GM12878 (cell line): ENCODE measurements at places on chromosomes 5 and 9. TPM values are rescaled to one million over a fixed set of nuclear protein-coding genes. Genes with fewer than 3 reads are reported as not detected.

- no peak for DNase-seq
- no peaks in the 10 kb centered on the region for H3K27me3 ChIP-seq
- H3K4me1 ChIP-seq: no peaks in the 10 kb centered on the region
- no peak overlapping the region for H3K27ac ChIP-seq
- no peaks in the 10 kb centered on the region for H3K36me3 ChIP-seq
Observed at GRCh38 chr5:11903121-11903613, 1.1 kb downstream of the CTNND2 start.

GRCh38 chr5:89260254-89260653 is 377.3 kb upstream of the MEF2C start:
- H3K4me3 ChIP-seq: no peak overlapping the region
- no peak for DNase-seq
- no peaks in the 10 kb centered on the region for H3K27me3 ChIP-seq
- H3K4me1 ChIP-seq: no peaks in the 10 kb centered on the region

- no peaks in the 10 kb centered on the region for H3K36me3 ChIP-seq
- peaks cover 3% of the 10 kb centered on the region; the same call in 1 of the 2 replicates for H3K4me1 ChIP-seq
- DNase-seq: no peak
- H3K4me3 ChIP-seq: peak overlapping the region; percentile 95
- H3K27me3 ChIP-seq: no peaks in the 10 kb centered on the region
- H3K27ac ChIP-seq: peak overlapping the region; percentile 1
Observed at GRCh38 chr5:36878392-36879082, 2.0 kb downstream of the NIPBL start.

- H3K4me1 ChIP-seq: peaks cover 6% of the 10 kb centered on the region; the same call in 1 of the 2 replicates
- no peaks in the 10 kb centered on the region for H3K27me3 ChIP-seq
- no peak overlapping the region for H3K4me3 ChIP-seq
- DNase-seq: no peak
- no peak overlapping the region for H3K27ac ChIP-seq
Observed at GRCh38 chr5:102765350-102765749, 10.2 kb downstream of the PAM start.

- H3K4me3 ChIP-seq: no peak overlapping the region
- no peak overlapping the region for H3K27ac ChIP-seq
- no peaks in the 10 kb centered on the region for H3K36me3 ChIP-seq
- no peaks in the 10 kb centered on the region for H3K27me3 ChIP-seq
- no peaks in the 10 kb centered on the region for H3K4me1 ChIP-seq
Observed at GRCh38 chr9:18596920-18597319, 123.0 kb downstream of the ADAMTSL1 start.

DNA sequence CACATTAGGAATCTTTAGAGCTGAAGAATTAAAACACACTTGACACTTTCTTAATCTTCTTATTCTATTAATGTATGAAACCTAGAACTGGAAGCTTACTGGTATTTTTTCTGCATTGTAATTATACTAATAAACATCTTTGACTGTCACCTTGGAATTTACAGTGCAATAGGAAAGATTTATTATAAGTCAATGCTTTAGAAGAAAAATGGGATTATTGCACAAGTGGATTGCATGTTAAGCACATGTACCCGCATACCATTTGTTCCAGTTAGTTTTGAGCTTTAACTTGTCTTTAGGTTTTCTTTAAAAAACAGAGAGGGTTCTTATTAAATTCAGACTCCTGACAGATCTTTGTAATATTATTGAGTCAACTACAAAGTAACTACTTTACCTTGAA is 278.5 kb downstream of the CCDC171 start:
- no peak for DNase-seq
- no peaks in the 10 kb centered on the region for H3K36me3 ChIP-seq
- H3K4me3 ChIP-seq: no peak overlapping the region

DNA sequence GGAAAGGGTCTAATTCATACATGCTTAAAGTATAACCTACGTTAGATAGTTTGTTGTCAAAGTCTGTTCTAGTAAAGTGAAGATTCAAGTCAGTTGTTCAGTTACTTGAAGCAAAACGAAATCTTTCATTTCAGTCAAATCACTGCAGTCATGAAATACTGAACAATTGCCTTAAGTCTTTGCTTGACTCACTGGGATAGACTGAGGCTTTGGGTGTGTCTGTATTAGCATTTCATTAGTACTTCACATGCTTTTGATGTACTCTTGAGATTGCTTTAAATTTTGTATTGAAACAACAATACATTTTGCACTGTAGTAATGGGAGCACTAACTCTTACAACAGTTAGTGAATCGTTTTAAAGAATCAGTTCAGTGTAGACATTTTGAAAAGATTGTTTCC is 4.0 kb upstream of the CMYA5 start:
- DNase-seq: no peak
- no peak overlapping the region for H3K27ac ChIP-seq
- peaks cover 4% of the 10 kb centered on the region for H3K36me3 ChIP-seq
- H3K4me1 ChIP-seq: no peaks in the 10 kb centered on the region

DNA sequence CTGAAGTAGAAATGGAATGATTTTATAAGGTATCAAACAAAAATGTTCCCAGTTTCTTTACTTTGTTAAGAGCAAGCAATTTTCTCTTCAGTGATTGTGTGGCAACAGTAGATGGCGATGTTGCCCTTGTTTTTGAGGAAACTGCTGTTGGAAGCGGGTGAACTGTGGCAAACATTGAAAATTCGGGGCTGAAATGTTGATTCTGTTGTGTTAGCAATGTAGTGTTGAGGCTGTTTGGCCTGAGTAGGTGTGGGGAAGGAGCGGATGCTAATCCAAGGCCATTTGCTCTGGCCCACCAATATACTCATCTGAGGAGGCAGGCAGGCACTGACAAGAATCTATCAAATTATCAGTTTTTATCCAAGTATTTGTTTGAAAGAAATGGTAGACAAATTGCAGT is 129.8 kb downstream of the SLC12A2 start:
- H3K4me1 ChIP-seq: no peaks in the 10 kb centered on the region
- H3K27ac ChIP-seq: no peak overlapping the region
- H3K27me3 ChIP-seq: no peaks in the 10 kb centered on the region
- no peak for DNase-seq
- H3K4me3 ChIP-seq: no peak overlapping the region

- no peaks in the 10 kb centered on the region for H3K4me1 ChIP-seq
- DNase-seq: no peak
- H3K27ac ChIP-seq: no peak overlapping the region
- no peak overlapping the region for H3K4me3 ChIP-seq
- no peaks in the 10 kb centered on the region for H3K27me3 ChIP-seq
Observed at GRCh38 chr5:150573867-150574817, 66.2 kb downstream of the NDST1 start.

DNA sequence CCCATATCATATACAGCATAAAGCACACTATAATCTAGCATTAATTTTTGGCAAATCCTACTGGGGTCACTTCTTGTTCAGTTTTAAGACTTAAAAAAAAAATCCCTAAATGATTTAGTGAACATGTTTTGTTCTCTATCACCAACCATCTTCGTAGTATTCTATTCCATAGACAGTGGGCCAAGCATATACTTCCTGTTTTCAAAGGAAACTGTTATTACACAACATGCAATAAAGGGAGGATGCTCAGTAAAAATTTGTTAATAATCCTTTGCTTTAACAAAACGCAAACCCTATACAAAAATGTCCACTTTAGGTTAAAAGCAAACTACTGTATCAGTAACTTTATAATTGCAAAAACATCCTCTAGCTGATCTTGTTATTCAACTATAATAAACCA is 13.0 kb downstream of the CCNH start:
- H3K4me1 ChIP-seq: no peaks in the 10 kb centered on the region
- no peak for DNase-seq
- peaks cover 3% of the 10 kb centered on the region for H3K36me3 ChIP-seq
- no peaks in the 10 kb centered on the region for H3K27me3 ChIP-seq

- H3K27me3 ChIP-seq: no peaks in the 10 kb centered on the region
- H3K4me1 ChIP-seq: no peaks in the 10 kb centered on the region
- H3K36me3 ChIP-seq: no peaks in the 10 kb centered on the region
- DNase-seq: no peak
- no peak overlapping the region for H3K27ac ChIP-seq
Observed at GRCh38 chr5:179422213-179422855, 77.1 kb upstream of the ADAMTS2 start.

DNA sequence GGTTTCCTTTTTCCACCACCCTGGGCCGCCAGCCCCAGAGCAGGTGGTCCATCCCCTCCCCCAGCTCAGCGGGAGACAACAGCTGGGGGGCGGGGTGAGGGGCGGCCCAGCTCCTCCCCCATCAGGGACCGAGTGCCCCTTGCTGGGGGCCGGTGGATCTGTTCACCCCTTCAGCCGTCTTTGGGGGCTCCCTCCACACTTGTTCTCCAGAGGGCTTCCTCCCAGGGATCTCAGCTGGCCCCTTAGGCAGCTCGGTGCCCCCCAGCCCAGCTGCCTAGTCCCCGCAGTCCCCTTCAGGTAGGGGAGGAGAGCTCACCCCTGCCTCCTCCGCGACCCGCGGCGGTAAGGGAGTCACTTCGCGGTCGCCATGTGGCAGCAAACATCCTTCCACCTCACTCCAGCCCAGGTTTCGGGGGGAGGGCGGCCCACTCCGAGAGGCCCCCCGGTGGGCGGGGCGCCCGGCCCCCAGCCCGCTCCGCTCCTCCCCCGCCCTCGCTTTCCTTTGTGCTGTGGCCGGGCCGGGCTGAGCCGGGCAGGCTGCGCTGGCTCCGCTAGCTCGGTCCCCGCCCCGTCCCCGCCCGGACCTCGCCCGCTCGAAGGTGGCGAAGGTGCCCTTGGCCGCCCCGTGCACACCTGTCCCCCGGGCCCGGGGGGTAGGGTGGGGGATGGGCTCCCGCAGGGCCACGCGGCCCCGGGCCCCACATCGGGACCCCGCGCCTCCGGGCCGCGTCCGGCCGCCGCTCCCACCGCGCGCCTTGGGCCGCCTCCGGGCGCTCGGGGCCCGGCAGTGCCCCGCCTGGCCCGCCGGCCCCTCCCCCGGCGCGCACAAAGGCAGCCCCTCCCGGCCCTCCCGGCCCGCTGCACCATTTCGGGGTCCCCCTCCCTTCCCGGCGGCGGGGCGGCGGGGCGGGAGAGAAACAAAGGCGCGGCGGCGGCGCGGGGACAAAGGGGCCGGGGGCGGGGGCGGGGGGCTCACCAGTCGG is 683 bp downstream of the DBN1 start:
- no peak for DNase-seq
- peak overlapping the region; percentile 2; the same call in 1 of the 2 replicates for H3K27ac ChIP-seq
- H3K4me1 ChIP-seq: peaks cover 12% of the 10 kb centered on the region
- H3K36me3 ChIP-seq: no peaks in the 10 kb centered on the region

- H3K36me3 ChIP-seq: no peaks in the 10 kb centered on the region
- no peaks in the 10 kb centered on the region for H3K4me1 ChIP-seq
- no peak overlapping the region for H3K4me3 ChIP-seq
- no peak overlapping the region for H3K27ac ChIP-seq
Observed at GRCh38 chr9:79800578-79800977, 228.8 kb downstream of the TLE4 start.

DNA sequence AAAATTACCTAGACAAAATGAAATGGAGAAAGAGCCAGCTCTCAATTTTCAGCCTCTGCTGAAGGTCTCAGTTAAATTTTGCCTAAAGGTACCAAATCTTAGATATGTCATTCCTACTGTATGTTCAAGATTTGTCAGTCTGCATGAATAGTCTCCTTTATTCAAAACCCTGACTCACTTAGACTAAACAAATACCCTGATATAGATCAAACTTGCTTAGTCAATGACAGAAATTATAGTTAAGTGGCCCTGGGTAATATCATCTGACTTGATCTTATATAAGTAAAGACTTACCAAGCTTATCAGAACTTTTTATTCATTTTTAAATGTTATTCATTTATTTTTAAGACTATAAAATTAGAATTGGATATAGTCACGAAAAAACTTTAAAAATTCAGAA is 12.2 kb downstream of the MEGF9 start:
- no peak overlapping the region for H3K4me3 ChIP-seq
- H3K4me1 ChIP-seq: no peaks in the 10 kb centered on the region
- no peaks in the 10 kb centered on the region for H3K36me3 ChIP-seq
- no peaks in the 10 kb centered on the region for H3K27me3 ChIP-seq
- no peak for DNase-seq

DNA sequence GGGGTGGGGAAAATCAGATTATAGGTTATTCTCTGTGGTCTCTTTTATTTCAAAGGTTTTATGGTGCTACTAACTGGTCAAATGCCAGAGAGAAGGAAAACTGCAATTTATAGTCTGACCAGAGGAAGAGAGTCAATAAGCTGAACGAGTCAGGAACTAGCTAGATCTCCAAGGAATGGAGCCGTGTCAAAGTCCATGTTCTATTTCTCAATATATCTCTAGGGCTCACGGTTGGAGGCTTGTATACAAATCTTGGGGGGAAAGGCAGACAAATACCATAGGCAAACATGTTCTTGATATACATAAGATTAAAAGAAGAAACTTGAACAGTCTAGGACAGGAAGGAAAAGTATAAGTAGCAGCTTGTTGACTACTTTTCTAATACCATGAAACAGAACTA is 627.1 kb downstream of the PDE4D start:
- H3K27me3 ChIP-seq: no peaks in the 10 kb centered on the region
- no peak overlapping the region for H3K4me3 ChIP-seq
- no peaks in the 10 kb centered on the region for H3K36me3 ChIP-seq
- no peak overlapping the region for H3K27ac ChIP-seq
- no peaks in the 10 kb centered on the region for H3K4me1 ChIP-seq
- DNase-seq: no peak

GRCh38 chr9:69175486-69175885 is 1.4 kb downstream of the TJP2 start:
- no peaks in the 10 kb centered on the region for H3K36me3 ChIP-seq
- H3K4me1 ChIP-seq: peaks cover 13% of the 10 kb centered on the region
- DNase-seq: no peak
- peak overlapping the region; percentile 80 for H3K4me3 ChIP-seq

DNA sequence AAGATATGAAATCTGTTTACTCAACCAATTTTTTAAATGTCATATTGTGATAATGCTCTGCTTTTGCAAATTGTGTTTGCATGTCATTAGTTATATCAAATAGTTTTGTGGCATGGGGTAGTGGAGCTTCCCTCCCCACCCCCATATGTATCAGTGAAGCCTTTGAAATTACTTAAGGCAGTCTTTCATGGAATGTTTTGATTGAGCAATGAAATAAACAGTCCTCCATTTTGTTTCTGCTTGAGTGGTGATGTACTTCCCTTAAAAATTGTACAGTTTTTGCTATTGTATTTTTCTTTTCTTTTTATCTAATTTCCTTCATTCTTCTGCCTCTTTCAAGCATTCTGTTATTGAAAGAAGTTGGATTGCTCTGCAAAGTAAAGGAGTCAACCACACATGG is 3.5 kb downstream of the SOWAHA start:
- no peak overlapping the region for H3K27ac ChIP-seq
- DNase-seq: no peak
- H3K4me3 ChIP-seq: no peak overlapping the region
- no peaks in the 10 kb centered on the region; the same call in 1 of the 2 replicates for H3K4me1 ChIP-seq
- H3K36me3 ChIP-seq: no peaks in the 10 kb centered on the region

GRCh38 chr5:128225245-128226030 is 141.9 kb downstream of the SLC12A2 start:
- H3K36me3 ChIP-seq: no peaks in the 10 kb centered on the region
- H3K27ac ChIP-seq: no peak overlapping the region
- no peak overlapping the region for H3K4me3 ChIP-seq
- DNase-seq: no peak
- no peaks in the 10 kb centered on the region for H3K4me1 ChIP-seq

- DNase-seq: peak; percentile 60
- peak within 1 kb of the TSS; percentile 88 for H3K27ac ChIP-seq
- H3K36me3 ChIP-seq: no peaks in the 10 kb centered on the region
- H3K27me3 ChIP-seq: no peaks in the 10 kb centered on the region
Observed at GRCh38 chr9:93058355-93059010, at the start of gene SUSD3. Gene SUSD3, plus strand, starts transcription at chr9:93058701. Its CDS starts 42 bp downstream, at chr9:93058743.

Gene CEP72
- 13.5 and 13.7 TPM in 2 replicates for total RNA-seq

Gene RANBP3L
- total RNA-seq: not detected in 2 replicates

Gene TJP2
- 35.8 and 37.2 TPM in 2 replicates for total RNA-seq

Gene EMB
- 48.2 and 48.9 TPM in 2 replicates for total RNA-seq

Gene CD274
- 23.5 and 26.6 TPM in 2 replicates for total RNA-seq

Gene IL7R
- total RNA-seq: 1.3 and 1.5 TPM in 2 replicates

Gene LTC4S
- total RNA-seq: 2.0 and 3.6 TPM in 2 replicates

Gene GABRA6
- total RNA-seq: not detected in 2 replicates

Gene PAPPA
- 0.03 and 0.08 TPM in 2 replicates for total RNA-seq

Gene AK6
- 50.7 and 53.5 TPM in 2 replicates for total RNA-seq
